Naive B cell (primary cell): ENCODE measurements at places on chromosomes 2 and 18. TPM values are rescaled to one million over a fixed set of nuclear protein-coding genes. Genes with fewer than 3 reads are reported as not detected.
A peak's percentile ranks its signal among the peaks of the same experiment; 100 is the strongest.

- H3K27ac ChIP-seq, result no peak overlapping the region
- H3K4me3 ChIP-seq, result peak overlapping the region; percentile 70
- peaks cover 15% of the 10 kb centered on the region for H3K4me1 ChIP-seq
Measured at GRCh38 chr2:130727286-130727924, 1.5 kb upstream of the GPR148 start.

DNA sequence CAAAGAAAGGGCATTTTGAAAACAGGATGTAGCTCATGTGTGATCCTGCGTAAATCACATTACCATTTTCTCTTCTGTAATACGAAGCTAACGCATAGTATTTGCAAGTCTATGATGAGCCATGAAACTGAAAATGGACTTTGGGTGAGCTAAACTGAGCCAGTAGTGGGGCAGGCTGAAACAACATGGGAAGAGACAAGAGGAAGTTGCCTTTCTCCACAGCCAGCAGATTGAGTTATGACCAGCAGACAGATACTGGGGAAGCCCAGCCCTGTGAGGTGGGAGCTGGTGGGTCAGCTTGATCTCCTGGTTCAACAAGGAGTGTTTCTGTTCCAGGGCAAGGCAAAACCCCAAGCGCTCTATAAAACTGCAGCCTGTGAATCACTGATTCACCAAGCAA is 11.8 kb downstream of the CYRIA start:
- peaks cover 91% of the 10 kb centered on the region for H3K4me1 ChIP-seq
- no peaks in the 10 kb centered on the region for H3K36me3 ChIP-seq
- H3K27me3 ChIP-seq, result no peaks in the 10 kb centered on the region
- peak overlapping the region; percentile 25 for H3K4me3 ChIP-seq
- peak overlapping the region; percentile 74 for H3K27ac ChIP-seq
- no peak for DNase-seq

DNA sequence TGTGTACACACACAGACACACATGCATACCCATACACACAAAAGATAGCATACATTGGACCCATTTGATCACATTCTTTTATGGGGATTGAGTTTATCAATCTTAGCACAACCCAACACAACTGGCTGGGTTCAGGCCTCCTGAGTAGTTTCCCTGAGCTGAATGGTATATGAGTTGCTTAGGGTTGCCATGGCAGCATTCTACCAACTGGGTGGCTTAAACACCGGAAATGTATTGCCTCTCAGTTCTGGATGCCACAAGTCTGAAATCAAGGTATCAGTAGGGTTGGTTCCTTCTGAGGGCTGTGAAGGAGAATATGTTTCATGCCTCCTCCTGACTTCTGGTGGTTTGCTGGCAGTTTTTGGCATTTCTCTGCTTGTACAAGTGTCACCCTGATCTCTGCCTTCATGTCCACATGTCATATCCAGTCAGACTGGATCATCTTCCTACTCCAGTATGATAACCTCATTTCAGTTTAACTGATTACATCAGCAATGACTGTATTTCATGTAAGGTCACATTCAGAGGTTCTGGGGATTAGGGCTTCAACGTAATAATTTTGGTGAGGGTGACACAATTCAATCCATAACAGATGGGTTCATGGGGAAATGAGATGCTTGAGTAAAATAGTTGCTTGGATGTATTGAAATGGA is 212.7 kb downstream of the KCNE4 start:
- H3K36me3 ChIP-seq, result peaks cover 4% of the 10 kb centered on the region
- DNase-seq, result no peak
- H3K4me3 ChIP-seq, result no peak overlapping the region
- peaks cover 9% of the 10 kb centered on the region for H3K27me3 ChIP-seq

DNA sequence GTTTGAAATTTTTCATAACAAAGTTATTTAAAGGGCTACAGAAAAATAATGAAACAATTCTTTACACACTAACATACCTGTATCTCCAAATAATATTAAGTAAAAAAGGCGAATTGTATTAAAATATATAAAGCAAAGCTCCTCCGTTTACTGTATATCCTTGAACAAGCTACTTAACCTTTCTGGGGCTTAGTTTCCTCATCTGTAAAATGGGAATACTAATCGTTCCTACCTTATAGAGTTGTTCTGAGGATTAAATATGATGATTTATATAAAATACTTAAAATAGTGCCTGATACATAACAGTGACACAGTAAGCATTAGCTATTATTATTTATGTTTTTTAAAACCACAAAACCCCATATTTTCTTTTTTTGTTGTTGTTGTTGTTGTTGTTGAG is 13.3 kb downstream of the SLC25A12 start:
- H3K27ac ChIP-seq, result no peak overlapping the region
- no peak overlapping the region for H3K4me3 ChIP-seq

- peaks cover 3% of the 10 kb centered on the region for H3K36me3 ChIP-seq
- no peak overlapping the region for H3K27ac ChIP-seq
- no peaks in the 10 kb centered on the region for H3K27me3 ChIP-seq
- DNase-seq, result no peak
- peaks cover 17% of the 10 kb centered on the region for H3K4me1 ChIP-seq
Measured at GRCh38 chr2:195626507-195626906, 30.5 kb upstream of the SLC39A10 start.

DNA sequence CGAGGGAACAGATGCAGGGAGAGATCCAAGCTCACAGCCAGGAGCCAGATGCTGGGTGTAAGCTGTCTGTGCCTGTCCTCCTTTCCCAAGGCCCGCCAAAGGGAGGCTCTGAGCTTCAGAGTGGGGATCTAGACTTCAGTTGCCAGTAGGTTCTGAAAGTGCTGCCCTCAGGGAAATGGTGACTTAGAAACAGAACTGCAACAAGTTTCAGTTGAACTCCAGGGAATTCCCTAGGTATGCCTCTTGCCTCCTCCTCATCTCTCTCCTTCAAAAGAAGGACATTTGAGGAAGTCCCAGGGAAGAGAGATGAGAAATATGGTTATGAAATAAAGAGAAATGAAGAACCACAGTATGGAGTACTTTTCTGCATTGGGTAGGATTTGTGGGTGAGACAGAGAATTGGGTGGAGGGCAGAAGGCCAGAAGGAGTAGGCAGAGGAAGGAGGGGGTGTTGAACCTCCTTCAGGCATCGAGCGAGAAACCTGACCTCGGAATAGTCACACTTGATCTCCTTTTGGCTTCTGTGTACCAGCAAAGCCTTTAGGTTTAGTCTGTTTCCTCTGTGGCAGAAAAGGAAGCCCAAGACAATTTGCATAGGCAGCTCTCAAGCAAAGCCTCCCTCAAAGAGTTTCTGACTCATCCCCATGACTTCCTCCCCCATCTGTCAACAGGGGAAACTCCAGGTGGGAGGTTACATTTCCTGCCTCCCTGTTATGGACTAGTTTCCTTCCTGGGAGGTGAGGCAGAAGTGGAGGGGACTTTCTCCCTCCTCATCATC is 45.7 kb downstream of the QPCT start:
- H3K4me1 ChIP-seq, result peaks cover 17% of the 10 kb centered on the region
- H3K27ac ChIP-seq, result peak overlapping the region; percentile 95
- no peaks in the 10 kb centered on the region for H3K27me3 ChIP-seq
- peak; percentile 83 for DNase-seq

DNA sequence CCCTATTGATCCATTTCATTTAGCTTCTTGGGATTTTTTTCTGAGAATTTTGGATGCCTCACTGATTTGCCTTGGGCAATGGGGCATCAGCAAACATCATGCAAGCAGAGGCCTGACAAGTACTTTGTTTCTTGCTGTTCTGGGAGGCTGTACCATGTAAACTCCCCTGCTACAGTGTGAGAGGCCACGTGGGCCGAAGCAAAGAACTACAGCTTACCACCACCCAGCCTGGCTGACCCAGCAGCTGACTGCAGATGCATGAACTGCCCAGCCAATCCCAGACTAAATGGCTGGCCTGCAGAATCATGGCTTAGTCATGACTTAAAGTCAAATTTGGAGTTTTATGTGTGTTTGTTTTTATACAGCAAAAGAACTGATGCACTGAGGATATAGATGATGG is 579.9 kb downstream of the CNTNAP5 start:
- H3K4me1 ChIP-seq, result no peaks in the 10 kb centered on the region
- no peak for DNase-seq
- no peaks in the 10 kb centered on the region for H3K27me3 ChIP-seq
- no peak overlapping the region for H3K4me3 ChIP-seq

DNA sequence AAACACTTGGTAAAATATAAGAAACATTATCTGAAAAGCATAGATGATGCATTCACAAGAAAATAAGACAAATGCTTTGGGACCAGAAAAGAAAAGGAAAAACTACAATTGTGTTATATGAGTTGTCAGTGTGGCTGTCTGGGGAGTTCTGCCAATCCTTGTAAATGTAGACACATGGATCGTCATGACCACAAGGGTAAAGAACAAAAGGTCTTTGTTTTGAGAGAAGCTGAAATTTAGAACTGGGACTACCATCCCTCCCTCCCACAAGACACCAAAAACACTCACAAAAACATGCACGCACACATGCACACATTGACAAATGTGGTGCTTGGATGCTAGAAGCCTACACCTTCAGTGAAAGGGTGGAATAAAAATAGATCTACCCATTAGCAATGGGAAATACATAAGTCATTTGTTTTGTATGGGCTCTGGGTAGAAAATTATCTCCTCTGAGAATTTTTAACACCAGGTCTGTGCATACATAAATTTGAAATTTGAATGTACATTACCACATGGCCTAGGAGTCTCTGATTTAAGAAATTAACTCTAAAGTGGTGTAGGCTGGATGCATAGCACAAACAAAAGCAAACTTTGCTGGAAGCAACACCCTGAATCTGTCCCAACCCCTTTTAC is 266.2 kb upstream of the SLC39A10 start:
- H3K27me3 ChIP-seq, result no peaks in the 10 kb centered on the region
- H3K36me3 ChIP-seq, result no peaks in the 10 kb centered on the region
- DNase-seq, result no peak
- H3K4me3 ChIP-seq, result no peak overlapping the region

DNA sequence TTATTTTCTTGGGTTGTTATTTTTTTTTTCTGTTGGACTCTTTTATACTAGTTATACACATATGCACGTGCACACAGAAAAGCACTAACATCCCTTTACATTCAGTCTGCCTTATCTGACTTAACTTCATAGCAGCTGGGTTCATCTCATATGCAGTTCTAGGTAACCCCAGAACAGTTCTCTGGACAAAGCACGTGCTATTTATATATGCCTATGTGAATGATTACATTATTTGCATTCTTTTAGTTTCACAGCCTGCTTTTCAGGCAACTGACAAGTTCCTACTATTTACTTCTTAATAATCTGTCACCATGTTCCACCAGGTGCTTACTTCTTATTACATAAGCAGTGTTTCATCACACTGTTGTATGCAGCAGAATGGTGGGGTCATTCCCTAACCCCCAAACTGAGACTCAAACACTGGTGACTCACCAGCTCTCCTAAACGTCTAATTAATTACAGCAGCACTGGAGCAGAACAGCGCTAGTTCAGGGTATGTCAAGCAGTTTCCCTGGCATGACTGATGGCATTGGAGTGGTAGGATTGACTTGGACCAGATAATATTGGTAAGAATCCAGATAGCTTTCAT is 372.8 kb downstream of the CLIP4 start:
- peak overlapping the region; percentile 64 for H3K27ac ChIP-seq
- H3K4me3 ChIP-seq, result no peak overlapping the region
- H3K4me1 ChIP-seq, result no peaks in the 10 kb centered on the region
- H3K27me3 ChIP-seq, result no peaks in the 10 kb centered on the region

CRYBA2 gene
- polyA plus RNA-seq, result not detected

SULT1C4 gene
- not detected for polyA plus RNA-seq

DTNA gene
- not detected for polyA plus RNA-seq

PSD4 gene
- 21.7 TPM for polyA plus RNA-seq

MLPH gene
- polyA plus RNA-seq, result not detected

TNFAIP6 gene
- polyA plus RNA-seq, result not detected

SLC9A4 gene
- polyA plus RNA-seq, result not detected

RBKS gene
- 2.7 TPM for polyA plus RNA-seq

TEX44 gene
- polyA plus RNA-seq, result not detected

CHRNA1 gene
- polyA plus RNA-seq, result not detected

CXCR4 gene
- 4,283 TPM for polyA plus RNA-seq
